Hippocampal formation (tissue), 2 donors: ENCODE measurements at places on chromosomes 4 and X.

DNA sequence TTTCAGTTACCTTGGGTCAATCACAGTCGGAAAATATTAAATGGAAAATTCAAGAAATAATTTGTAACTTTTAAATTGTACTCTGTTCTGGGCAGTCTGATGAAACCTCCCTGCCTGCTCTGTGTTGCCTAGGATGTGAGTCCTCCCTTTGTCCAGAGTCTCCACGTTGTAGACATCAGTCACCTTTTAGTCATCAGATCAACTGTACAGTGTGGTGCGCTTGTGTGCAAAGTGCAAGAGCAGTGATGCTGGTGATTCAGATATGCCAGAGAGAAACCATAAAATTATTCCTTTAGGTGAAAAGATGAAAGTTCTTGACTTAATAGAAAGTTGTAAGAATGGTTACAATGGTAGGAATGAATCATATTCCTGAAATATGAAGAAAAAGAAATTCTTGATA lies 1.4 kb downstream of the SPATA4 start:
- DNase-seq: no peak

GRCh38 chr4:85571008-85571407 lies 96.1 kb downstream of the ARHGAP24 start:
- no peak for DNase-seq

DNA sequence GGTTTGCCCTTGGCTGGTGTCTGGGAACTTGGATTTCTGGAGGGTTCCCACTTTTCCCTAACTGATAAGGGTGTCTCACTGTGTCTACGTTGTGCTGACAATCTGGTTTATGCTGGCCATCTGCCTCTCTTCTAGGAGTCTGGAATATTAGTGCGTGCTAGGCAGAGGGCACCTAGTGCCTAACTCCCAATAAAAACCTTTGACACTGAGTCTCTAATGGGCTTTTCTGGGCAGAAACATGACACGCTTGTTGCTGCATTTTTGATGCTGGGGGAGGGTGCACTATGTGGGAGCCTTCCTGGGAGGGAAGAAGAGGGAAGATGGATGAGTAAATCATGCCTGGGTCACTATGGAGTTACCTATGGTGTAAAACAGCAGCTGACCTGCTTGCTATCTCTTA lies 16.3 kb upstream of the ZNF41 start:
- DNase-seq: no peak

GRCh38 chrX:646796-647195 lies 16.2 kb downstream of the SHOX start:
- no peak for DNase-seq

- no peak for DNase-seq
Observed at GRCh38 chr4:2079006-2079405, 19.9 kb downstream of the NAT8L start.

DNA sequence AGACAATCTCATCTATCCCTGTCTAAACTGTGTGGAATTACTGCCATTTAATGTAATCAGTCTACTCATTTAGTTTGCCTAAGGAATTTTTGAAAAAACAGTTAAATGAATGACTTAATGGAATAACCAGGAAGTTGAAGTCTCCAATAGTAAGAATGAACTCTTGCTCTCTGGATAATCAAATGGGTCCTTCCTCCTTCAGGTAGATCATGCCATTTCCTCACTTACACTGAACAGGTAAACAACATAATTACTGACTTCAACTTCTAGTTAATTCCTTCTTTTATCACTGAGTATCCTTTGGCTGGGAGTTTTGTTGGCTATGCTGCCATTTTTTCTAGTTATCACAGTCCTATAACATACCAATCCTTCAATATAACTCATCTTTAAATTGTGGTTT lies 56.0 kb downstream of the ELOVL6 start:
- DNase-seq: no peak
